ENCODE measurements at places on chromosomes 2 and 18. TPM values are rescaled to one million over a fixed set of nuclear protein-coding genes. Genes with fewer than 3 reads are reported as not detected.

The CCDC121 gene
- total RNA-seq, result 3.8 TPM

The GPR155 gene
- total RNA-seq, result 14.2 TPM

The SULT1C4 gene
- 1.7 TPM for total RNA-seq

DNA sequence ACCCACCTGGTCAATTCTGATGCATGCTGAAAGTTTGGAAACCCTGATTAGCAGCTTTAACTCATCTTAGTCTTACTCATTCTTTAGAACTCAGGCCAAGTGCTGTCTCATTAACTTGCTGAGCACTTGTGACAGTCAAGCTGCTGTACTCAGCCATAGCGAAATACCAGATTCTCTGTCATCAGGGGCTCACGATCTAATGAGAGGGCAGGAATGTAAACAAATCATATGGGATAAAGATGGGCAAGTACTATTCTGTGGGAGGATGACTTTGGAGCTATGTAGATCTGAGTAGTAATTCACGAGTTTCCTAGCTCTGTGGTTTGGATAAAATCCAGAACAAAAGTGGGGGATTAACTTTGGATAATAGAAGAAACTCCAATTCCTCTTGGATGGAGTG is 376.6 kb downstream of the HRH4 start:
- H3K4me1 ChIP-seq, result no peaks in the 10 kb centered on the region
- H3K27me3 ChIP-seq, result no peaks in the 10 kb centered on the region
- no peak overlapping the region for H3K4me3 ChIP-seq
- H3K27ac ChIP-seq, result no peak overlapping the region

- H3K4me3 ChIP-seq, result no peak overlapping the region
- no peaks in the 10 kb centered on the region for H3K27me3 ChIP-seq
- DNase-seq, result no peak
- H3K27ac ChIP-seq, result no peak overlapping the region
These were observed 35.6 kb downstream of the MAP3K19 start for GRCh38 chr2:135011633-135012032.

DNA sequence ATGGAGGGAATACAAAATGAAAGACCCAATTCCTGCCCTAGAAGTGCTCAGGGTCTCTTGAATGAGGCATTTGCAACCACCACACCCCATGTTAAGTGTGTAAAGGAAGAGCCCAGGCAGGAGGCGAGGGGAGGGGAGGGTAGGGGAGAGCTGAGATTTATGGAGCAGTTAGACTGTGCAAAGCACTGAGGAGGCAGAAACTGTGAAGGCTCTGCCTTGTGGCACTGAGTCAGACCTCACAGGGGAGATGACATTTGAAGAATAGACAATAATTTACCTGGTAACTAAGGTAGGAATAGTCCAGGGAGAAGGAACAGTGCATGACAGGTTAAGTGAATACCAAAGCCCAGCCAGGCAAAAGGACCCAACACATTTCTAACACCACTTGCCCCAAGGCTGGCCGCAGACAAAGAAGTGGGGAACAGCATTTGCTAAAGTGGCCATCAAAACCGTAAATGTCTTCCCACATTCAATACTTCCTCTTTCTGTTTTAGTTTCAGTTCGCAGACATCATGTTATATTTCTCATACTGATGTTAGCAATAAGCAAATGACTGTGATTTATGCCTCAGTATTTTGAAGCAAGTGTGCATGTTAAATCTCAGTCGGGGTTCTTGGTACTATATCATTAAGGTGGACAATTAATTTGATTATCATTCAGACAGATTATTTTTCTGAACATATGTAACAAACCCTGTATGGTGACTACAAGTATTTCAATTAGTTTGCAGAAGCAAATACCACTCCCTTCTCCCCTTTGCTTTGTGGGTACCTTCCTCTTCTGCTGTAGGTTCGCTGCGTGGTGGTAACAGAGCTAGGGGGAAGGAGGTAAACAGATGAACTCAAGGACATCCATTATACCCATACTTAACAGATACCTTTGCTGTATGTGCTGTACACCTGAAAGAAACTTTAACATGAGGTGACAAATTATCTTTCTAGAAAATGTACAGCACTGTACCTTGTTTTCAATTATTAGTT is 27.5 kb downstream of the CDH20 start:
- DNase-seq, result no peak

GRCh38 chr2:170185319-170185718 is 7.4 kb downstream of the MYO3B start:
- H3K27ac ChIP-seq, result no peak overlapping the region
- H3K36me3 ChIP-seq, result no peaks in the 10 kb centered on the region
- H3K4me1 ChIP-seq, result no peaks in the 10 kb centered on the region
- no peak for DNase-seq
- no peaks in the 10 kb centered on the region for H3K27me3 ChIP-seq

- no peaks in the 10 kb centered on the region for H3K36me3 ChIP-seq
- no peak overlapping the region for H3K27ac ChIP-seq
These were observed 9.7 kb upstream of the EN1 start for GRCh38 chr2:118856978-118857676.

- no peak for DNase-seq
- peaks cover 35% of the 10 kb centered on the region for H3K4me1 ChIP-seq
- no peaks in the 10 kb centered on the region for H3K36me3 ChIP-seq
- no peak overlapping the region for H3K4me3 ChIP-seq
- H3K27ac ChIP-seq, result no peak overlapping the region
- no peaks in the 10 kb centered on the region for H3K27me3 ChIP-seq
These were observed 3.1 kb downstream of the KDSR start for GRCh38 chr18:63363951-63364350.

All from tibial nerve (tissue), 4 donors.